ENCODE measurements at places on chromosomes 4 and X.
A peak's percentile ranks its signal among the peaks of the same experiment; 100 is the strongest.

DNA sequence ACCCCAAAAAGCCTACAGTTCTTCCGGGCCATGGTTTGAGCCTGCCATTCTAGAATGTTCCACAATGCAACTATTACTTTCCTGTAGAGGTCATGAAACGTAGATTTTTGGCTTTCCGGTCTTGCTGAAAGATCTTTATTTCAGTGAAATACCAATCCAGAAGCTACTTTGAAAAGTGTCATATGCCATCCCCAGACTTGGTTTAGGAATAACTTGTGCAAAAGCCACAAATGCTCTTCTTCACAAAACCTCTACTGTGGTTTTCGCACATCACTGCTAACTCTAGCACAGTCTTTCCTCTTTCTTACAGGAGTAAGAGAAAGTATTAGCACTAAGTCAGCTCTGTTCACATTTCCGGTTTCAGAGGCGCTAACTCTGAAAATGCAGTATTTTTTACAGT, 12.7 kb upstream of the CD40LG start:
- no peaks in the 10 kb centered on the region for H3K4me1 ChIP-seq
- no peak overlapping the region for H3K27ac ChIP-seq
- H3K4me3 ChIP-seq, result no peak overlapping the region
- DNase-seq, result no peak

- H3K36me3 ChIP-seq, result no peaks in the 10 kb centered on the region
- H3K27me3 ChIP-seq, result no peaks in the 10 kb centered on the region
- H3K27ac ChIP-seq, result no peak overlapping the region
- no peak overlapping the region for H3K4me3 ChIP-seq
Observed at GRCh38 chr4:11455201-11455835, 26.6 kb upstream of the HS3ST1 start.

DNA sequence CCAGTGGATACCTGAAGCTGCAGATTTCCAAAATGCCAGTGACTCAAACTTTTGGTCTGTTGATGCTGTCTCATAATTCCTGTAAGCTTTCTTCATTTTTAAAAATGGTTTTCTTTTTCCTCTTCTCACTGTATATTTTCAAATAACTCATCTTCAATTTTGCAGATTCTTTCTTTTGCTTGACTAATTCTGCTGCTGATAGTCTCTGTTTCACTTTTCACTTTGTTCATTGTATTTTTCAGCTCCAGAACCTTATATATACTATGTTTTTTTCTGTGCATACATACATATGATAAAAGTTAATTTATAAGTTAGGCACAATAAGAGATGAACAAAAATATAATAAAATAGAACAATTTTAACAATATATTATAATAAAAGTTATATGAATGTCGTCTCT, 237.7 kb upstream of the GPRIN3 start:
- H3K27ac ChIP-seq, result no peak overlapping the region
- H3K4me1 ChIP-seq, result no peaks in the 10 kb centered on the region
- H3K27me3 ChIP-seq, result no peaks in the 10 kb centered on the region
- H3K36me3 ChIP-seq, result no peaks in the 10 kb centered on the region

- no peak overlapping the region for H3K4me3 ChIP-seq
- H3K36me3 ChIP-seq, result no peaks in the 10 kb centered on the region
- H3K4me1 ChIP-seq, result no peaks in the 10 kb centered on the region
- H3K27ac ChIP-seq, result no peak overlapping the region
- no peaks in the 10 kb centered on the region for H3K27me3 ChIP-seq
Observed at GRCh38 chr4:129604632-129605255, 508.8 kb downstream of the C4orf33 start.

GRCh38 chr4:181796502-181796901, 446.7 kb upstream of the TENM3 start:
- H3K4me1 ChIP-seq, result no peaks in the 10 kb centered on the region
- no peak overlapping the region for H3K4me3 ChIP-seq
- no peaks in the 10 kb centered on the region for H3K36me3 ChIP-seq
- no peaks in the 10 kb centered on the region for H3K27me3 ChIP-seq
- no peak for DNase-seq
- no peak overlapping the region for H3K27ac ChIP-seq

DNA sequence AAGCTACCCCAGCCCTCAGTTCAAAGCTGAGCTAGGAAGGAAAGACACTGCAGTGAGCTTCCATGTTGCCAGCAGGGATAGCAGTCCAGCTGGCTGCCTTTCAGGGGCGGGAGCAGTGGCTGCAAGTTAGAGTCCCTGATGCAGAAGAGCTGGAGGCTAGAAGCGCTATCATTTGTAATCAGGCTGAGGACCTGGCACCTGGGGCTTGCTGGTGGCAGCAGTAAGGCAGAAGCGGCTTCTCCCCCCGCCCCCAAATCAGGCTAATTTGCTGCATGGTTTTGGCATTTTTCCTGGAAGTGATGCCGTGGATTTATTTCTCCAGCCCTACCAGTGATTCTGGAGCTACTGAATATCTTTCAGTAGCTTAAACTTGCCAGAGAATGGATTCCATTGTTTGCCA, 203.3 kb downstream of the CLCN4 start:
- H3K4me3 ChIP-seq, result no peak overlapping the region
- H3K27me3 ChIP-seq, result no peaks in the 10 kb centered on the region
- no peaks in the 10 kb centered on the region for H3K4me1 ChIP-seq
- no peak for DNase-seq
- H3K36me3 ChIP-seq, result no peaks in the 10 kb centered on the region

DNA sequence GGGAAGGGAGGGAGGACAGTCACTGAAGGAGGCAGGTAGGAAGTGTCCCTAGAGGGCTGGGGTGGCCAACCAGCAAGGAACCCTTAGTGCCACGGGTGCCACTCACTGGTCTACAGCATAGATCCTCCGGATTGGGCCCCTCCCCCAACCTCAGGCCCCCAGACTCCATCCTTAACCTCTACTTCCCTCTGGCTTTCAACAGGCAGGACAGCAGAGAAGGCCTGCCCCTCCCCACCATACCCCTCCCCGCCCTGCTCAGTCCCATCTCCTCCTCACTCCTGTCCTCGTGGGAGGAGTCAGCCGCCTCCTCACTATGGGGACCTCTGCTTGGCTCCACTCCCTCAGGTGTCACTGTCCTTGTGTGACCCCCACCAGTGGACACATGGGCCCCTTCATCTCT, 77.7 kb upstream of the PSAPL1 start:
- no peak overlapping the region for H3K4me3 ChIP-seq
- peak; percentile 60 for DNase-seq
- no peaks in the 10 kb centered on the region for H3K36me3 ChIP-seq
- no peaks in the 10 kb centered on the region for H3K4me1 ChIP-seq

GRCh38 chrX:17605676-17606075, 131.6 kb upstream of the SCML1 start:
- H3K36me3 ChIP-seq, result no peaks in the 10 kb centered on the region
- H3K27ac ChIP-seq, result no peak overlapping the region
- H3K4me1 ChIP-seq, result peaks cover 3% of the 10 kb centered on the region
- no peaks in the 10 kb centered on the region for H3K27me3 ChIP-seq

DNA sequence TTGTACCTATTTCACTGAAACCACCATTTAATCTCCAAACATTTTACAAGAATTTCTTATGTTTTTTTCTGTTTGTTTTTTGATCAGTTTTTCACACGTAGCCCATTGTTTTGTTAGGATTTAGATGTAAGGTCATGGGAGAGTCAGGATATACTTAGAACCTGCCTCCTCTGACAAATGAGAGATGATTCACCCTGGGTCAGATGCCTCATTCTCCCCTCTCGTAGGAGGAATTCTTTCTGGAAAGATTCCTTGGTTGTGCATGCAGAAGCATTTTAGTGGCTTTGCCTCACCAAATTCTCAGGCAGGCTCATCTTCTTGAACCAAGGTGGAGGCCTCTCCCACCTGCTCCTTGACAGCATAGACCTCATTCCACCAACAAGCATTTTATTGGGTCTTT, 599.3 kb downstream of the SPRY1 start:
- no peak overlapping the region for H3K4me3 ChIP-seq
- no peaks in the 10 kb centered on the region for H3K4me1 ChIP-seq
- no peak for DNase-seq
- H3K27me3 ChIP-seq, result no peaks in the 10 kb centered on the region
- no peak overlapping the region for H3K27ac ChIP-seq
- H3K36me3 ChIP-seq, result no peaks in the 10 kb centered on the region

DNA sequence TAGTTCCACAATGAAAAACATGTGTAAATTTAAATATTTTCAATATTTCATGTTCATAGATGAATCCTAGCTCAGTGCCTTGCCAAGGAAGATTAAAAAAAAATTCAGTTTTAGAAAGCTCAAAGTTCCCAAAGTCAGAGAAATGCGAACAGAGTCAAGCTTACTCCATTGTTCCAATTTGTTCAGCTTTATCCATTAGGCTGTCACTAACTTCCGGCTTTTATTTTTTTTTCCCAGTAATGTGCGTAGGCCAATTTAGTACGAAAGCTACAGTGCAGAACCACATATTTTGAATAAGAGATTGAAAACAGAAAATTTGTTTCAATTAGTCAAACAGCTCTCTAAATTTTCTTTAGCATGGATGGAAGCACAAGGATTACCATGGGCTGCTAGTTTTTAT, 23.1 kb upstream of the KLHL2 start:
- no peaks in the 10 kb centered on the region for H3K36me3 ChIP-seq
- peaks cover 2% of the 10 kb centered on the region for H3K4me1 ChIP-seq
- DNase-seq, result no peak
- no peaks in the 10 kb centered on the region for H3K27me3 ChIP-seq
